ENCODE measurements at places on chromosomes 2 and 18.
A peak's percentile ranks its signal among the peaks of the same experiment; 100 is the strongest.

DNA sequence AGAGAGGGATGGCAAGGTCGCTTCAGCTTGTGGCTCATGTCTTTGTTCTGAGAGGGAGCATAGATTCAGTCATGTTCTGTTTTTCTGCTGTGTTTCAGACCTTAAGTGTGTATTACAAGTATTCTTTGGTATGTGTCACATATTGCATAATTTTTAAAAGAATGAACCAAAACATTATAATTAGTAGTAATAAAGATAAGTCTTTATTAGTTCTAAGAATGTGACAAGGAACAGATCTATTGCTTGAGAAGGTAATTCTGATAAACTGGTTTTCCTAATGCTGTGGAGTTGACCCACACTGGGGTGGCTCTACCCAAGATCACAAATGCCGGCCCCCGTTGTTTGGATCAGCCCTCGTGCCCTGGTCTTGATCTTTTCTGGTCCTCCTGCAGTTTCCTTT, 124.3 kb upstream of the FOSL2 start:
- no peak for DNase-seq

GRCh38 chr2:23806201-23806600, 120.7 kb downstream of the ATAD2B start:
- DNase-seq: no peak

- DNase-seq: no peak
Measured at GRCh38 chr2:20537423-20538307, 90.8 kb downstream of the RHOB start.

DNA sequence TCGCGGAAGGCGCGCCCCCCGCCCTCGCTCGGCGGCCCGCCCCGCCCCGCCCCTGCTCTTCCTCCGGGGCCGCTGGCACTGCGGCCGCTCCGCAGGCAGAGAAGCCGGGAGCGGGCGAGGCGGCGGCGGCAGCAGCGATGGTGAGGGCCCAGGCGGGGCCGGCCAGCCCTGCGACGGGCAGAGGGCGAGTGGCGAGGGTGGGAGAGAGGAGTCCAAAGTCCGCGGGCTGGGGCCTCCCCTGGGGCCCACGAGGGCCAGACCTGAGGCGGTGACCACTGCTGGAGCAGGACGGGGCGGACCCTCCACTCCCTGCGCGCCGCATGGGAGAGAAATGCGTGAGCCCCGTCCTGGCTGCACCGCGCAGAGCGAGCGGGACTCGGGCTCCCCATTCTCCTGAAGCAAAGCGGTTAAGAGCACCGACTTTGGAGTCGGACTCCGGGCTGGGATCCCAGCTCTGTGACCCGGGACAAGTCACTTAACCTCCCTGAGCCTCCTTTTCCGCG, at the start of gene VAMP5:
TSS of gene VAMP5 (plus strand) at position 78 of the 503 bp plus-strand sequence. CDS start at position 138, 60 bp downstream.
- peak; percentile 58 for DNase-seq

All from CD4-positive, alpha-beta T cell treated with Interleukin-10 for 1 hour (primary cell).